ENCODE measurements at places on chromosomes 11 and 22. TPM values are rescaled to one million over a fixed set of nuclear protein-coding genes. Genes with fewer than 3 reads are reported as not detected.

ELMOD1 gene
- 1.4 TPM for total RNA-seq

PRSS23 gene
- total RNA-seq: 2.4 TPM

IL10RA gene
- total RNA-seq: 5.5 TPM

TMPRSS13 gene
- total RNA-seq: not detected
